ENCODE measurements at places on chromosomes 7 and 10.
A peak's percentile ranks its signal among the peaks of the same experiment; 100 is the strongest.

DNA sequence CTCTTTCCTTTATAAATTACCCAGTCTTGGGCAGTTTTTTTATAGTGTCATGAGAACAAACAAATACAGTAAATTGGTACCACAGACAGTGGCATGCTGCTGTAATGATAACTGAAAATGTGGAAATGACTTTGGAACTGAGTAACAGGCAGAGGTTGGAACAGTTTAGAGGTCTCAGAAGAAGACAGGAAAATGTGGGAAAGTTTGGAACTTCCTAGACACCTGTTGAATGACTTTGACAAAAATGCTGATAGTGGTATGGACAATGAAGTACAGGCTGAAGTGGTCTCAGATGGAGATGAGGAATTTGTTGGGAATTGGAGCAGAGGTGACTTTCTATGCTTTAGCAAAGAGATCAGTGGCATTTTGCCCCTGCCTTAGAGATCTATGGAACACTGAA lies 1128.4 kb upstream of the POT1 start:
- no peak for DNase-seq

GRCh38 chr10:35569836-35570235 lies 35.3 kb upstream of the GJD4 start:
- DNase-seq = no peak

DNA sequence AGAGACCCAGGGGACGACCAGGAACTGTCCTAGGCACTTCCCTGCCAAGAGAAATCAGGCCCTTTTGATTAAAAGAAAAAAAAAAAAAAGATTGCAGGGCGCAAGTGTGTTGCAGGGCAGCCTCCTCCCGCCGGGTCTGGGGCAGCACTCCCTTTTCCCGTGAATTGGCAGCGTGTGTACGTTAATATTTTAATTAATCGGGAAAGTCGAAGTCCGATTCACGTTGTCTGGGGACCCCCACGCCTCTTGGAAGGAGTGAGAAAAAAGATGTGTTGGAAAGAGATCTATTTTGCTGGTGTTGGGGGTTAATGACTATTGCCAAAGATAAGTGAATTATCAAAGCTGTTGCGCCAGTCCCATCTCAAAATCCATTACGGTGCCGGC lies 1.3 kb upstream of the EBF3 start:
- DNase-seq = no peak

- no peak for DNase-seq
Observed at GRCh38 chr10:102153093-102153620, 968 bp downstream of the NOLC1 start.

GRCh38 chr7:37112876-37113275 lies 335.8 kb downstream of the ELMO1 start:
- no peak for DNase-seq

DNA sequence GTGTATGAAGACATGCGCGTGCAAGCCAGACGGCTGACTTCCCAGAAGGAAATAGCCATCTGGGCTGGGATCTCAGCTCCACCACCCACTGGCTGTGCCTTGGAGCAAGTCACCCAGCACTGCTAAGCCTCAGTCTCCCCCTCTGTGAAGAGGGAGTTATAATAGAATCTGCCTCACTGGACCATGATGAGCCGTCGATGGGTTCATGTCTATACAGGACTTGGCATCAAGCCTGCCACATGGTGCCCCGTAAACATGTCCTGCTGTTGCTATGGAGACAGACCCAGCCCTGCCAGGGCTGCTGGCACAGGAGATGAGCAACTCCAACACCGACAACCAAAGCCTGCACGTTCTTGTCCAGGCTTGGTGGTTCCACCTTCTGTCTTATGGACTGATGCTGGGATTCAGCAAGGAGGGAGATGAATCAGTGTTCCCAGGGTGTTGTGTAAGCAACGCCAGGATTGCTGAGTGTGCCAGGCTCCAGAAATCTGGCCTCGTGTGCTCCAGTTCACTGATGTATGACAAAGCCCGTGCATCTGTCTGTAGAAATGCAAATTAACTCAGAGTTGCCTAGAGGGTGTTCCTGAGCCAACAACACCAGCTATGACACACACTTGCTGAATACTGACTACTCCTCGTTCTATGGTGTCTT lies 5.6 kb downstream of the GPR15LG start:
- DNase-seq = no peak

- DNase-seq = no peak
Observed at GRCh38 chr7:137885678-137886077, 38.9 kb upstream of the DGKI start.

DNA sequence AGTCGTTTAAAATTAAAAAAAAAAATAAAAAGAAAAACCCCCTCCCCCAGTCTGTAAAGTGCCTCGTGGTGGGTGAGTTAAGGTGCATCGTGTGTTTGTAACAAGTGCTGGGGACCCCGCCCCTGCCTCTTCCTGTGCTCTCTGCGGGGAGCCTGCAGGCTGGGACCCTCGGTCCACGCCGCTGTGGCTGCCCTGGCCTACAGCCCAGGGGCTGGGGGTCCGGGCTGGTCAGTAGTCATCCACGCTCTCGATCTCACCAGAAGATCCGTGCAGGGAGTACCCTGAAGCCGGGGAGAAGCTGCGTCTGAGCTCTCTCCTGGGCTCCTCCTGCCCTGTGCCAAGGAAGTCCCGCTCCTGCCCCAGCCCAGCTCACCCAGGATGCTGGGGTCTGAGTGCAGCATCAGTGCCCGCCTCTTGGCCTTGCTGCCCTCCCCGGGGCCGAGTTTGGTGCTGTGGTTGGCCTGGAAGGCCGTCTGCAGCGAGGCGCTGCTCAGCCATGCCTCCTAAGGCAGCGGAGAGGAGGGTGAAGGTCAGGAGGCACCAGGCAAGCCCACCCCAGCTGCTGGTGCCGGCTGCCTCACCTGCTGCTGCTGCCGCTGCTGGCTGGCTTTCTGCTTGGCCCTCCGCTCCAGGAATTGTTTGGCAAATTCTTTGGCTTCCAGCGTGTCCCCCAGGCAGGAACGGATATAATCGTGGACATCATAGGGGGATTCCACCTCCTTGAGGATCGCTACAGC lies 8.1 kb downstream of the GNB2 start:
- DNase-seq = no peak

DNA sequence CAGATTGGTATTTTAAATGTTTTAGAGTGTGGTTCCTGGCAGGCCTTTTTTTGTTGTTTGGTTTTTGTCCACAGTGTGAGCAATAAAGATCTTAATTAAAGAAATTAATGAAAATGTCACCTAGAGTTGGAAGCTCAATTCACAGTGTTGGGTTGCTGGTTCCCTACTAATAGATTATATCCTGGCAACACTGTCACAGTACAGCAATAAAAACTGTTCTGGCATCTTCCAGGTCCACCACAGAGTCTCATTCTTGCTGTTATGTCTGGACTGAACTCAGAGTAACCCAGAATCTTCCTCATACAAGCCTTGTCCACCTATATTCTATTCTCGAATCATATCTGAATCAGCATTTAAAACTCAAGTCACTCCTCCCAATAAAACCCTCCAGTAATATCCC lies 212.4 kb upstream of the LRRTM3 start:
- no peak for DNase-seq

GRCh38 chr7:46664453-46664852 lies 743.4 kb upstream of the IGFBP3 start:
- DNase-seq = no peak

DNA sequence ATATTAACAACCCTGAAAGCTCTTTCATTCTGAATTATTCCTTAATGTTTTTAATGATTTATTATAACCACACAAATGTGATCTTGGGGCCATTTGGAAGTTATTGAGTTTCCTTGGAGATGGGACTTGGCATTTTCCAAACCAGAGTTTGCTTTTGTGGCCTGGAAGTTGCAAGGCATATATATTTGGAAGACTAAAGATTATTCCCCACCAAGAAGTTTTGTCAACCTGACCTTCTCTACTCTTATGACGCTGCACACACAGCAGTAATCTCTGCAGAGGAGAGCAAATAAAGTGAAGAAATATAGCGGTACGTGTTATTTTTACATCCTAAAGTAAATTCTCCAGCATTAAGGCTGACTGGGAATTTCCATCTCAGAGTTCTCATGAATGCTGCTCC lies 397.0 kb downstream of the LRMDA start:
- DNase-seq = no peak

GRCh38 chr7:38746438-38746837 lies 115.3 kb upstream of the AMPH start:
- DNase-seq = no peak

- no peak for DNase-seq
Observed at GRCh38 chr7:157678501-157678900, 341.7 kb downstream of the DNAJB6 start.

DNA sequence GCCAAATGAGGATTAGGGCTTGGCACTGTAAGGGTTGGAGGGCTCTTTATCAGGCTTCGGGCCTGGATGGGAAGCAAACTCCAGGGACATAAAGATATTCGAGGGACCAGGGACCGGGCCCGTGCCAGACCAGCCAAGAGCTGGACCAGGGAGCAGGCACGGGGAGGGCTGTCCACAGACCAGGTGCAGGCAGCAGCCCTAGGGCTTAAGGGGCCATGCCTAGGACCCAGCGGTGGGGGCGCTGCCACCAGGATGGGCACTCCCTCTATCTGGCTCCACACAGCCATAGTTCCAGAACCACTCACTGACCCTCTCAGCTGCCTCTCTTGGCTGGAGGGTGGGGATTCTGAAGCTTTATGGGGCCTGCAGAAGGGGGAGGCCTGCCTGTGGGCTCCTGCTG lies 32.9 kb downstream of the FAM241B start:
- DNase-seq = no peak

- DNase-seq = peak; percentile 27
Observed at GRCh38 chr10:87095236-87095945, 385 bp downstream of the SHLD2 start.

- DNase-seq = no peak
Observed at GRCh38 chr7:29478226-29478625, 85.4 kb upstream of the PRR15 start.

- DNase-seq = no peak
Observed at GRCh38 chr7:35037211-35037525, at the start of gene DPY19L1. Gene DPY19L1 (minus strand): TSS chr7:35037485. CDS start chr7:35037394, 91 bp downstream.

GRCh38 chr10:47222461-47222860 lies 77.5 kb upstream of the GDF10 start:
- DNase-seq = no peak

GRCh38 chr7:77247206-77247850 lies 47.7 kb upstream of the FGL2 start:
- DNase-seq = peak; percentile 66

- DNase-seq = no peak
Observed at GRCh38 chr10:86071145-86071544, 295.4 kb downstream of the GRID1 start.

DNA sequence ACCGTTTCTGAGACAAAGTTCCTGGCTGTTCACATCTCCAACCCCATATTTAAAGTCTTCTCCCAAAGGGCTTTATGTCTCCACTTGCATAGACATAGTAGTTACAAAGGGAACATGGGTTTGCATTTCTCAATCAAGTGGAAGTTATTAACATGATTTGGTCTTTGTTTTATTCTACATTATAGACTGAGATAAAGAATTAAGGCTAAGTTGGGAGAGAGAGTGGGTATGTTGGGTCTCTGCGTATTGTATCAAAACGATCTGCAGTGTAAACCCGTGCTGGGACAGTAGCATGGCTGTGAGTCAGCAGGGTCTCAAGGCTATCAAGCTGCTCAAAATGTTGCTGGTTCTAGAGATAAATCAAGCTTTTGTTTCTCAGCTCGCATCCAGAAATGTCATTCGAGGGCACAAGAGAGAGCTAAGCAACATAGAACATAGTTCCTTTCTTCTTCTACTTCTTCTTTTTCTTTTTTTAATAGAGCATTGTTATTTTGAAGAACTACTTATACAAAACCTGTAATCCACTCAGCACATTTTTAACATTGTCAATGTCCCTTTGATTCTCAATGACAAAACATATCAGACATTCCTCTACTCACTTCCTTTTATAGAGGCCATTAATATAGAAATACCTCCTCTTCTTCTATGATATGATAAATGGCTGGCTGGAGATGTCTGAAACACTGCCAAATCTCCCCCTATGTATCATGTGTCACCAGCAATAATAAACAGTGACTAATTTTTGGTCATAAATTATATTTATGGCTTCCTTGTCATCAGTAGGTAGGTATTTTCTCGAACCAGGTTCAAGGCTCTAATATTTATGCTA lies 34.5 kb upstream of the RHOBTB1 start:
- no peak for DNase-seq

DNA sequence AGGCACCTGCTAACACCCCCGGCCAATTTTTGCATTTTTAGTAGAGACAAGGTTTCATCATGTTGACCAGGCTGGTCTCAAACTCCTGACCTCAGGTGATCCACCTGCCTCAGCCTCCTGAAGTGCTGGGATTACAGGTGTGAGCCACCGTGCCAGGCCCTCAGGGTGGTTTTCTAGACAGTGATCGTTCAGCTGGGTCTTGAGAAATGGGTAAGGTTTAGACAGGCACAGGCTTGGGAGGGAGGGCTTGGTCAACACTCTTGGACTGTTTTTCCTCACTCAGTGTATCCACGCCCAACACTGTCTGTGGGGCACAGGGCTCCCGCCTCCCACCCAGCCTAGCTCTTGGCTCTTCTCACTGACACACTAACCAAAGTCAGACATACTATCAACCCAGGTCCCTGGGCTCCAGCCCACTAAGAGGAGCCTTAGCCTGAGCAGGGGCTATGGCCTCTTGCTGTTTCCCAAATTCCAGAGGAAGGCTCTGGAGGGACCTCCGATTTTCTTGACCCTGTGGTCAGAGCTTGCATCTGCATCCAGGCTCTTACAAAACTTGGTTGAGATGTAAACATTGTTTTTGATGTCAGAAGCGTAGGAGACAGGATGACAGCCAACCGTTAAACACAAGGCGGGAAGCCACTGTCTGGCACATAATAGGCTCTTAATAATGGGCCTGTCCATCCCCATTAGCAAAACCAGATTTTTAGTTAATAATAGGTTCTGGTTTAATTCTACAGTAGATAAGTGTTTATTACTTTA lies 143.9 kb downstream of the PRKAG2 start:
- DNase-seq = no peak

GRCh38 chr7:52920977-52921376 lies 114.5 kb upstream of the POM121L12 start:
- no peak for DNase-seq

DNA sequence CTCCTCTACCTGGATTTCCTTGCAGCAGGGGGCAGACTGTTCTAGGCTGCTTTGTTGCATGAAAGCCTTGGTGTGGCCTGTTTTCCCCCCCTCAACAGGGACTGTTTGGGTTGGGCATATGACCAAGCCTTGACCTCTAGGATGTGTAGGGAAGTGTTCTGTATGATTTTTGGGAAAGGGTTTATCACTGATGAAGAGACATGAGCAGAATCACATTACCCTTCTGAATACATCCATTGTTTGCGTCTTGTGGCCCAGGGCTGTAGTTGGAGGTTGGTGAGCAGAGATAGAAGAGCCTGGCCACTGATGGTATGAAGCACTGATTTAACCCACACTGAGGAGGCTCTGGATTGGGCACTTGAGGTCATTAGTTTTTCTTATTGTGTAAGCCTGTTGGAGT lies 26.6 kb downstream of the ZNF12 start:
- DNase-seq = no peak

- no peak for DNase-seq
Observed at GRCh38 chr7:55939514-55940123, 12.1 kb upstream of the MRPS17 start.

GRCh38 chr7:68821846-68822245 lies 776.4 kb upstream of the AUTS2 start:
- no peak for DNase-seq

- DNase-seq = peak; percentile 11
Observed at GRCh38 chr7:21300692-21301091, 127.2 kb upstream of the SP4 start.

- no peak for DNase-seq
Observed at GRCh38 chr7:117970801-117971200, 97.6 kb upstream of the CTTNBP2 start.
